ENCODE measurements at places on chromosomes 2 and 18.

- DNase-seq, result no peak
Observed at GRCh38 chr2:114192362-114192761, 250.1 kb upstream of the DPP10 start.

DNA sequence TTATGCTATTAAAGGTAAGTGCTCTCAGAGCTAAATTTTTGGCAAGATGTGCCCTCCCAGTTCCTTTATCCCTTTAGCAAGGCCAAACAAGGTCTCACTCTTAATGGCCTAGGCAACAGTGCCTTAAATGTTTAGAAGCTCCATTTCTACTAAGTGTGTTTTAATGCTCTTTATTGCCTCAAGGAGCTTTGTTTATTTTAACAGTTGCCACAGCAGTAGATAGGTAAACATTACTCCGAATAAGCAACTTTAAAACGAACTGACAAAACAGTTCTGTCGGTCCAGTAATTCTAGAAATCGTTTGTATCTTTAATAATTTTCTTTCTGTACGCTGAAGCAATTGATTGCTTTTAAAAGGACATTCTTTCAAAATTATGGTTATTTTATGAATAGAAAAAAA is 74.5 kb downstream of the PIEZO2 start:
- no peak for DNase-seq

DNA sequence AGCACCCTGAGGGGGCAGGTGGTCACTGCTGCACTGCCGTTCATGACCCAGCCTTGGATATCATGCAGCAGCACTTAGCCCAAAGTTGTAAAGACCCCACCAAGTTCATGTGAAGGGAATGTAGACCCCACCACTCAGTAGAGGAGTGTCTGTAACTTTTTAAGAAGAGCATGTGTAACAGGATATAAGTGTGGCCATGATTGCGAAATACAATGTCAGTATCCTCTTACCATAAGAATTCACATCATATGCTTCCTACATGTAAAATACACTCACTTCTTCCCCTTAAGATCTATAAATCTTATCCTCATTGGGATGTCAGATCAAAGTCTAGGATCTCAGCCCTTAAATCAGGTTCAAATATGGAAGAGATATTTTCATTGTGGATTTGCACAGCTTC is 276.9 kb downstream of the PTPRM start:
- no peak for DNase-seq

GRCh38 chr2:2484301-2484700 is 153.2 kb upstream of the MYT1L start:
- no peak for DNase-seq

GRCh38 chr18:34744569-34744968 is 34.5 kb downstream of the DTNA start:
- no peak for DNase-seq

GRCh38 chr18:21509062-21509461 is 91.4 kb downstream of the ESCO1 start:
- no peak for DNase-seq

GRCh38 chr18:55252901-55253300 is 293.6 kb upstream of the CCDC68 start:
- no peak for DNase-seq

- peak; percentile 64 for DNase-seq
Observed at GRCh38 chr2:231717281-231718171, 9.2 kb downstream of the PTMA start.

- DNase-seq, result peak; percentile 89
Observed at GRCh38 chr2:73175663-73176204, 26.6 kb upstream of the NOTO start.

GRCh38 chr2:43224571-43225092 is 1.8 kb downstream of the ZFP36L2 start:
- DNase-seq, result peak; percentile 68

DNA sequence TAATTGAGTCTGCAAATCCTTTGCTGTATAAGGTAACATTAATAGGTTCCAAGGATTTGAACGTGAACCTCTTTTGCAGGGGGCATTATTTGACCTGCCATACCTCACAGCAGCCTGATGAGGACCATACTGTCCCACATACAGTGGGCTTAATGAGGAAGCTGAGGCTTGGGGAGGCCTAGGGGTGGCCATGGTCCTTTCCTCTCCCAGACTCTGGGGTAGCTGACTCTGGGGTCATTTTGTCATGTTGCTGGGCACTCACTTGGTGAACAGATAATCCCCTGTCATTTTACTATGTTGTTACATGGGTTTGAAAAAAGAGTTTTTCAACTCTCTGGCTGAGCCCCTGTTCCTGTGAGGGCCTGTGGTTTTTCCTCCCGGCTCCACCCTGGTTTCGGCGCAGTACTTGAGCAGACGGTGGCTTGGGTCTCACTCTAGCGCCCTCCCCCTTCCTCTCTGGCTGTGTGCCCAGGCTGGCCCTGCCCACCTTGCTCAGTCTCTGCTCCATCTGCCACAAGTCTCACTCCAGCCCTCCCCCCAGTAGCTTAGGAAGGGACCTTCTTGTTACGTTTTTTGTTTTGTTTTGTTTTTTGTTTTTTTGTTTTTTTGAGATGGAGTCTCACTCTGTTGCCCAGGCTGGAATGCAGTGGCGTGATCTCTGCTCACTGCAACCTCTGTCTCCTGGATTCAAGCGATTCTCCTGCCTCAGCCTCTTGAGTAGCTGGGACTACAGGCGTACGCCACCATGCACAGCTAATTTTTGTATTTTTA is 21.0 kb downstream of the INPP4A start:
- peak; percentile 95 for DNase-seq

- no peak for DNase-seq
Observed at GRCh38 chr2:203586696-203587095, 51.6 kb upstream of the RAPH1 start.

GRCh38 chr2:86815611-86816010 is 24.9 kb upstream of the CD8A start:
- no peak for DNase-seq

- no peak for DNase-seq
Observed at GRCh38 chr2:10241641-10242430, 60.9 kb upstream of the HPCAL1 start.

- no peak for DNase-seq
Observed at GRCh38 chr2:189191766-189192165, 12.2 kb upstream of the COL5A2 start.

- DNase-seq, result no peak
Observed at GRCh38 chr2:139492131-139492680, 712.0 kb upstream of the NXPH2 start.

DNA sequence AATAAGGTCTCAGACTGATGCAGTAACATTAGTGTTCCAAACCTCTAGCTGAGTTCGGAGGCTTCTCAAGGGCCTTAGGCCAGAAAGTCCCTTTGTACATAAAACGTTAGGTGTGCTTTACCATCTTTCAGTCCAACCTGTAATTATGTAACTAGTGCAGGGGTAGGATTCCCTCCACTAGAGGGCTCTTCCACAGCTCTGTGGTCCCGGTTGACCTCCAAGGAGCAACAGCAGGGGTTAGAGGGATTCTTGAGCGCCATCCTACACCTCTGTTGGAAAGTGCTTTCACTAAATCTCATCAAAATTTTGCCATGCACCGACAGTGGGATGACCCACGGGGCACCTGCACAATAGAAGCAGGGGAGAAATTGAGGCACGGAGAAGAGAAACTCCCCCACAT is 155.8 kb upstream of the LRP1B start:
- DNase-seq, result peak; percentile 7

DNA sequence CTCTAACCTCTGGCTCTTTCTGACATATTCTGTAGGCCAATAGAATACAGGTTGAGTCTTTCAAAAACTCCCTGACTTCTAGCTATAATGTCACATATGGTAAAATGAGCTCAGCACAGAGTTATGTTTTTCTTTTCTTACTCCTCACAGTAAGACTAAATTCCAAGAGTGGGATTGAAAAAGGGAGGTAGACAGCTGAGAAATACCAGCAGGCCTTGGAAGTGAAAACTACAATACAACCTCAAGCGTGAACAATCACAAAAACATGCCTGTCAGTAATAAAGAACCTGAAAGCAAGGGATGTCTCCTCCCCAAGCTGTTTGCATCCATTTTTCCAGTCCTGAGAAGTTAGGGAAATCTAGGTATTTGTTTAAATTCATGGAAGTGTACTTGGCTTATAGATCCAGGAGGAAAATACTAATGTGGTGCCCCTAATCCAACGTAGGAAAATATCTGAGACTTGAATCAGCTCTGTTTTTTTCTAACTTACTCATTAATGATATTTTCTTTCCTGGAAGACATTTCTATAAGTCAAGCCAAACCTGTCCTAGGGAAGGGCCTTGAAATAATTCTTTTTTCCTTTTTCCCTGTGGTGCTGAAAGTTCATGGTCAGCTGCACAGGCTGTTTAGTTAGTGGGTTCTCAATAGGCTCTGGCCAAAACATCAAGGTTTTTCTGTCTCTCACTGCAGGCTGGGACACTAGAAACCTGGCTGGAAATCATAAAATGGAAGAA is 167.9 kb upstream of the SPATS2L start:
- no peak for DNase-seq

DNA sequence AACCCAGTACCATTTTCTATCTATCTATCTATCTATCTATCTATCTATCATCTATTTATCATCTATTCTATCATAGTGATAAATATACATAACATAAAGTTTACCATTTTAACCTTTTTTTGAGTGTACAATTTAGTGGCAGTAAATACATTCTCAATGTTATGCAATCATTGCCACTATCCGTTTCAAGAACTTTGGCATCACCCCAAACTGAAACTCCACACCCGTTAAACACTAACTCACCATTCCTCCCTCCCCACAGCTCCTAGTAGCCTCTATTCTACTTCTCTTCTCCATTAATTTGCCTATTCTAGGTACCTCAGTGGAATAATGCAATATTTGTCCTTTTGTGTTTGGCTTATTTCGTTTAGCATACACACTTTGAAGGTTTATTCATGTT is 82.5 kb upstream of the KCNE4 start:
- DNase-seq, result no peak

- no peak for DNase-seq
Observed at GRCh38 chr18:59024829-59025228, 114.9 kb upstream of the SEC11C start.

DNA sequence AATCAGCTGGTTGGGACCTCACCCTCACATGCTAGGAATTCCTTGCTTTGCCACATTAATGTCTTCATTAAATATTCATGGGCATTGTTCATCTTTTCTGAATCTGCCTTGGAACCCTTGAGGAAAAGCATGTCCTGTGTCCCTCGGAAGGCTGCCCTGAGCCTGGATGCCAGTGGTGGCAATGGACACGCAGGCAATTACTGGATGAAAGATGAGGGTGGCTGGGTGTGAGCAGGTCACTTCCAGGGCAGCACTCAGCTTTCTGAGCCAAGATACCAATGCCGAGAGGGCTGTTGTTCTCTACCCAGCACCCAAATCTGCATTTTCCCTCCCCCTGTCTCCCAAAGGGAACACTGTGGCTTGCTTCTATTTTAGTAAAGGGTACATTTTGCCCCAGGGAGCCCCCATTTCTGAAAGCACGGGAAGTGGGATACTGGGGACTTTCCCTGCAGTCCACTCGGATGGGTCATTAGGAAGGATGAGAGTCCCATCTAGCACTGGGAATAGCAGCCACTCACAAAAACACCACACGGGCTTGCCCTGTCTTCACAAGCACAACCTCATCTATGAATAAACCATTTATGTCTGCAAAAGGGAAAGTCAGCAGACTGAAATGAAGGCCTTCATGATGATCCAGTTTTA is 234.8 kb downstream of the SOX11 start:
- no peak for DNase-seq

GRCh38 chr2:149119368-149119767 is 80.9 kb downstream of the LYPD6B start:
- DNase-seq, result no peak

DNA sequence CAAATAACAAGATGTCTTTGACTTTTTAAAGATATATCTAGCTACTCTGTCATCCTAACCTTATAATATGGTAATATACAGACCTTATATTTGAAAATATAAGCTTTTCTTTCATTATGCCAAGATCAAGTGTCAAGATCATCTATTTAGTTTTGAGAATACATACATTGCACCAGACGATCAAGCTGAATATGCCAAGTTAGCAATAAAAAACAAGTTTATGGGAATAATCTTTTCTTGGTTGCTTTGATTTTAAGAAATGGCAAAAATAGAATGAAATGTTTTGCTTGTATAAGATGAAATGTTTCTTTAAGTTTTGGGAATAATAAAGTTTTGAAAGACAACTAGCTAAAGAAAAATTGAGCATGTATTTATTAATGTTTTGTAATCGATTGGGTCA is 163.8 kb downstream of the DPP4 start:
- DNase-seq, result no peak

DNA sequence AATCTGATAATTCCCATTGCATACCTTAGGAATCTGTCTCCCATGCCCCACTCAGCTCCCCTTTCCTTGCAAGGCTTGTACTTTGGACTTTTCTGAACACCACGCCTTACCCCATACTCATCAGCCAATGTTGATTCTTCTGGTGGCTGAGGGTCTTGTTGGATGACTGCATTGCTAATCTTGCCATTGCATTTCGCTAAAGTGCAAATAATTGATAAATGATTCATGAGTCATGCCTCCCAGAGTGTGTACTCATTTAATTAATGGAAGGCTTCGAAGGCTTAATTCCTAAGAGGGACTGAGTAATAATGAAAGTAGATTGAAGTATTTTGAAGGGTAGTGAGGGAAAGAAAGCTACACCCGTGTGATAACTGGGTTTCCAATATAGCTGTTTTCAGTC is 28.0 kb upstream of the PPP1R1C start:
- DNase-seq, result no peak

DNA sequence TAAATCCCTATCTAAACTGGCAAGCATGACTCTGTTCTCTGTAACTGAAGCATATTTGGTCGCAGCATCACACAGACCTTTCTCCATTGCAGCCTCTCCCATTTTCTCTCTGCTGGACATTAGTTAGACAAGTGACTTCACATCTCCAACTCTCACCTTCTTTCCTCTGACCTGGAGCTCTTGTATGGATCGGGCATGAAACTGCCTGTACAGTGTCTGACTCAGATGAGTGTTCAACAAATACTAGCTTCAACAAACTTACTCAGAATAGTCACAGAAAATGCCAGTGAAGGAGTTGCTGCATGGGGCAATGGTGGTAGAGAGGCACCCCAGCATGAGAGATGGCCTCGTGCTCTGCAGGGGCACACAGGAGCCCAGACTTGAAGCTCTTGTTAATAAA is 104.7 kb upstream of the COPS8 start:
- no peak for DNase-seq

- DNase-seq, result no peak
Observed at GRCh38 chr2:50674876-50675275, 357.1 kb downstream of the NRXN1 start.

DNA sequence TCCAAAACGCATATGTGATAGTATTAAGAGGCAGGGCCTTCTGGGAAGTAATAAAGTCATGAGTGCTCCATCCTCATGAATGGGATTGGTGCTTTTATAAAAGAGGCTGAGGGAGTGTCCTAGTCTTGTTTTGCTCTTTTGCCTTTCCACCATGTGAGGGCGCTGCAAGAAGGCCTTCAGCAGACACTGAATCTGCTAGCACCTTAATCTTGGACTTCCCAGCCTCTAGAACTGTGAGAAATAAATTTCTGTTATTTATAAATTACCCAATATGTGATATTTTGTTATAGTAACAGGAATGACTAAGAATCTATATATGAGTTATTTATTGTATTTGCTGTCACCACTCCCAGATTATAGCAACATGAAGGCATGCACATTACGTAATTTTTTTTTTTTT is 63.5 kb downstream of the PLA2R1 start:
- DNase-seq, result no peak
